ENCODE measurements at places on chromosomes 4 and X.

DNA sequence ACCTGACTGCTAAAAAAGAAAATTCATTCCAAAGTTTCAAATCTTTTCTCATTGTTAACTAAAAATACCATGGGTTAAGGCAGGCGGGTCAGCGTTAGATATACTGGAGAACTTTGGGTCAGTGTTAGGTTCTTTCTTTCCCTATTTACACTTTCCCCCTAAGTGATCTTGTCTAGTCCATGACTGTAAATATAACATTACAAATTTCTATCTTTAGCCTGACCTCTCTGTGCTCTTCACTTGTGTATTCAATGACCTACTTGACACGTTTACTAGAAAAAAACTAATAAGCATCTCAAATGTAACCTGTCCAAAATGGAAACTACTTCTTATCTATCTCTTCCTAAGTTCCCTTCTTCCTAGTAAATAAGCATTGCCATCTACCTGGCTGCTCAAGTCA is 95.3 kb downstream of the JADE1 start:
- DNase-seq, result no peak

DNA sequence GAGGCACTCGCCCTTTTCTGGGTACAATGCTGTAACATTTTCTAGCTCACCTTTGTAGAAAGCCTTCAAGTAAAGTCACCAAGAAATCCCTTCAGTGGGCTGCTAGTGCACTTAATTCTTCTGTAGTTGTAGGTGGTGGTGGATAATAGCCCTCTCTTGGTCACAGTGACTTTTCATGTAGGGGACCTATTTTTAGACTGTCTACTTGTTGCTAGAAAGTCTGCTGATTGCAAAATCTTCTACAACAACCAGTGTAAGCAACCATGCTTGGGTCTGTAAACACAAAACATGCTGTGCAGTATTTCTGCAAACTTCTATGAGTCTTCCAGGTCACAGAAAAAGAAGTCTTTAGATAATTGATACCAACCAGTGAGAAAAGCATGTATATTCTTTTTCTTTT is 55.6 kb downstream of the PBDC1 start:
- no peak for DNase-seq

DNA sequence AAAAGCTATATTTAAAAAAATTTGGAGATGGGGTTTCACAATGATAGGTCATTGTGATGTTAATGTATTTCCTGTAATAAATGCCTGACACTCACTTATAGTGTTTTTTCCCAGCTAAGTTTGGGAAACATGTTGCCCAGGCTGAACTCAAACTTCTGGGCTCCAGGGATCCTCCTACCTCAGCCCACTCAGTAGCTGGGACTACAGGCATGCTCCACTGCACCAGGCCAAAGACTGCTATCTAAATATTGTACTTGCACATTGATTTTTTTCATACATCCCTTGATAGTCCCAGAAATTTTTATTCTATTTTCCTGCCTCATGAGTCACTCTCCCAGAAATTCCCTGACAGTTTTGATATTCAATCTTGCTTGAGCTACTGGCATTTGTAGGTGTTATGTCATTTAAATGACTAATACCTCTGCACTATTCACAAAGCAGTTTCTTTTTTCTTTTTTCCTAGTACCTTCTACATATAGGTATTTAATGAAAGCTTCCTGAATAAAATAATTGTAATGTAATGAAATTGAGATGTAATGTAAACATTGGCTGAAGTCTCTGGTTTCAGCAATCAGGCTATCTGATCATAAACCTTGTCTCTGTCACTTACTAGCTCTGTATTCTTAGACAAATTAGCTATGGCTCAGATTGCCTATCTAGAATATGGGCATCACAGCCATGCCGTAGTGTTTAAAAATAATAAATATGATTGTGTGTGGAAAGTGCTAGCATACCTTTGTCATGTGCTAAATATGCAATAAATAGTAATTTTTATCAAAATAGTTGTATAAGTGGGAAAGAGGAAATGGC is 1973.0 kb upstream of the AGA start:
- no peak for DNase-seq

DNA sequence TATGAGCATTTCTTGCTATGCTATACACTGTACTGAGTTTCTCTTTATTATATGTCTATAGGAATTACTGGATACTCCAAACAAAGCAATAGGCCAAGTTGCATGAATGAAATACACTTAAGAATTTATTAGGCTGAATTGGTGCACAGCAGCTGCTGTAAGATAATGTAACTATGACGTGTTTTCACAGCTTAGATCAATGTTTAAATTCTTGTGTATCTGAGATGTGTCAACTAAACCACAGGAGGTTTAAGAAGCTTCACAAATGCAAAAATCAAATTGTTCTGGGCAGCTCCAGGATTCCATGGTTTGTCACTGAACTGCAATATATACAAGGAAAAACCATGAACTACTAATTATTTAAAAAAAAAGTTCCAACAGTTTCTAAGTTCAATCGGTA is 156.7 kb downstream of the MAPK10 start:
- no peak for DNase-seq

DNA sequence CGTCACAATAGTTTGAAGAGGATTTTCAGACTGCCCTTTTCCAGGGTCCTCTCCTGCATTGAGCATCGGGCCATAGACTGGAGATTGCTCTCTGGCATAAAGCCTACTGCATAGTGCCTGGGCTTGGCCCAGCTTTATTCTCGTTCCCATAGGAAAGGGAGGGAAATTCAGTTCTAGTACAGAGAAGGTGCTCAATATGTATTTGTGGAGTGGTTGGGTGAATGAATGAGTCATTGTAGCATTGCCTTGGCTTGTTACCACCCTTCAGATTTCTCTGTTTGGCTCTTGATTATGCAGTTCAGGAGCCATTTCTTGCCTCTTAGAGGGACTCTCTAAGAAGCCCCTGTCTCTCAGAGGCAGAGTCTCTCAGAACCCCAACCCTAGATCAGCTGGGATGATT is 2.6 kb downstream of the TMEM35A start:
- no peak for DNase-seq

Measured in NCI-H524 (cell line).